ENCODE measurements at places on chromosomes 1 and 21.

- peak; percentile 31 for DNase-seq
Observed at GRCh38 chr1:210330279-210330866, 1.7 kb downstream of the HHAT start.

DNA sequence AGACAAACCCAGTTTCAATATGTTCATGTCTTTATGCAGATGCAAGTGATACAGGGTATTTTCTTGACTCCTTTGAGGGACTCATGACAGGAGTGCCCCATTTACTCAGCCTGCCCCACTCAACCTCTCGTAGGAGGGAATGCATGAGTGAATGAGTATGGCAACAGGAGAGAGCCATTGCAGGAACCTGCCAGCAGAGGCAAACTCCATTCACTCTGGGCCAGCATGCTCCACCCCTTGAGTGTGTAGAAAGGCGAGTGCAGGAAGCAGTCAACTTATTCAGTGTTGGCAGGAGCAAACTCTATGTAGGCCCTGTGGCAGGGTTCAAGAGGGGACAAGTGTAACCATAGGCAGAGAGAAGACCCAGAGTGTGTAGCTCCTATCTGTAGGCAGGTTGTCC is 1526.3 kb downstream of the PLA2G4A start:
- no peak for DNase-seq

- DNase-seq = no peak
Observed at GRCh38 chr1:224213438-224214119, 30.5 kb downstream of the DEGS1 start.

- DNase-seq = no peak
Observed at GRCh38 chr1:212077028-212077427, 41.5 kb downstream of the DTL start.

DNA sequence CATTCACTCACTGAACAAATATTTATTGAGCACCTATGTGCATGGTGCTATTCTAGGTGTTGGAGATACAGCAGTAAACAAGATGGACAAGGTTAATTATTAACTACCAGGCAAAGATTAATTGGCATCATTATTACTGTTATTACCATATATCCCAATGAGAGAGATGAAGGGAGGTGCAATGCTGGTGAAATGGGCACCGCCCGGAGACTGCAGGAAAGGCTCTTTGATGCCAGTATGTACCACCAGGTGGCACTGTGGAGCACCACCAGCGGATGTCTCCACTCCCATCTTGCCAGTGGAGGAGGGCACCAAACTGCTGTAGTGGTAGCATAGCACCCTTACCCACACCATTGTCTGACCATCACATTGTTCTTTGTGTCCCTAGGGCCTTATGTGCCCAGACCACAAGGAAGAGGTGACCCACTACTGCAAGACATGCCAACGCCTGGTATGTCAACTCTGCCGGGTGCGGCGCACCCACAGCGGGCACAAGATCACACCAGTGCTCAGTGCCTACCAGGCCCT is 3.0 kb downstream of the TRIM46 start:
- peak; percentile 66 for DNase-seq

DNA sequence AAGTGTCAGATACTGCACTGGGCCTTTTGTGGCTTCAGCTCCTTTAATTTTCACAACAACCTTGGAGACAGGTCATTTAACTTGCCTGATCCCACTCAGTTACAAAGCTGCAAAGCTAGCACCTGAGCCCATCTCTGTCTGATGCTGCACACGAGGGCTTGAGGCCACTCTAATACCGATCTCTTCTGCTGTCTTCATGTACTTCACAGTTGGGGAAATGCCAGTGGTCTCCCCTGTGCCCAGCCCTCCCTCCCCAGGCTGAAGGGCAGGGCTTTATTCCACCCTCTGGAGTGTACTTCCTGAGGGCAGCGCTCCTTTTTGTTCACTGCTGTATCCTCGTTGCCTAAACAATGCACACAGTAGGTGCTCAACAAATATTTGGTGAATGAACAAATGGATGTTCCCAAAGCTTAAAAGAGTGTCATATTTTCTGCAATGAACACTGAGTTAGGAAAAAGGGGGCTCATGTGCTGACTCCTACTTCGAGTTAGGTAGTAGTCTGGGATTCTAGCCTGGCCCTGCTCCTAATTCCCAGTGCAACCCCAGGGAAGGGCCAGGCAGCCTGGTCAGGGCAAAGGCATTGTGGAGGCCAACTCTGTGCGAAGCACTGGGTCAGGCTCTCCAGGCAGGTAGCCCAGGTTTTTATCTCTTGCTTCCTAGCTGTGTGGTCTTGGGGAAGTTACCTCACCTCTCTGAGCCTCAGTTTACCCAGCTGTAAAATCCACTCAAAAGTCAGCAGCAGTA is 1.1 kb downstream of the TMCO4 start:
- DNase-seq = no peak

- DNase-seq = no peak
Observed at GRCh38 chr1:245067257-245067656, 87.5 kb upstream of the KIF26B start.

DNA sequence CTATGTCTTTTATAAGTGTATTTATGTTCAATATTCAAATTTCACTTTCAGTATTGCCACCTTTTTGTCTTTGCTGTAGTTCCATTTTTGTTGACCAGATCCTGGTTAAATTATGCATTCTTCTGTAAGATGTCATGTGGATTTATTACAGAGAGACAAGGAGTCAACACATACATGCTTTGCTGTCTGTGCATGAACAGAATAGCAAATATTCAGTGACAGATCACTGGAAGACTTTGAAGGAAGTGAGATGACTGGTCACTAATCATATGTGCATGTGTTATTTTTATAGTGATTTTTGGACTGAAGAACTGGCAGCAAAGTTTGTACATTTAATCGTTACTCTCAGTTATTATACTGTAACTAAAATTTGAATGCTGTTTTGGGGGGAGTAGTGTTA is 117.2 kb downstream of the PLPPR5 start:
- DNase-seq = no peak

GRCh38 chr1:2443277-2444137 is 31.1 kb upstream of the PEX10 start:
- DNase-seq = no peak

- DNase-seq = no peak
Observed at GRCh38 chr1:183533617-183534174, 56.6 kb downstream of the NCF2 start.

DNA sequence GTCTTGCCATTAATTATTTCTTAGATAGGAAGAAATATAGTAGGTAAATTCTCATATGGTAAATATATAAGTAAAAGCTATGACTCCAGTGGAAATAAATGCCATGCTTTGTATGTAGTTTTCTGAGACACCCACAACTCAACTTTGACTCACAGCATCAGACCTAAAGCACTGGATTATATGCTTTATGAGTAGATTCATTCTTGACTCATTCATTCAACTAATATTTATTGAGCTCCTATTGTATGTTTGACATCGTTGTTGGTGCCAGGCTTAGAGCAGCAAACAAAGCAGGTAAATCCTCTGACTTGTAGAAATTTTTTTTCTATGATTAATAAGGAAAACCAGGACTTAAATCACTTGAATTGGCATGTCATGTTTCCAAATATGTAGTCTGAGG is 211.4 kb downstream of the PTPRC start:
- no peak for DNase-seq

GRCh38 chr1:167083871-167084270 is 6.3 kb downstream of the GPA33 start:
- DNase-seq = no peak

DNA sequence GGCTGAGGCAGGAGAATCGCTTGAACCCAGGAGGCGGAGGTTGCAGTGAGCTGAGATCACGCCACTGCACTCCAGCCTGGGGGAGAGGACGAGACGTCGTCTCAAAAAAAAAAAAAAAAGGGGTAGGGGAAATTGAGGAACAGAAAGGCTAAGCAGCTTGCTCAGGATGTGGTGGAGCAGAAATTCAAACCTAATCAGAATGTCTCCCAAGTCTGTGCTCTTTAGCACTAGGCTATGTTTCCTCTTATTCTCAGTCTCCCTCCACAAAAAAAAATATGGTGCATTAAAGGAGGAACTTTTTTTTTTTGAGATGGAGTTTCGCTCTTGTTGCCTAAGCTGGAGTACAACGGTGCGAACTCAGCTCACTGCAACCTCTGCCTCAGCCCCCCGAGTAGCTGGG is 114.2 kb downstream of the SLC16A1 start:
- DNase-seq = no peak

DNA sequence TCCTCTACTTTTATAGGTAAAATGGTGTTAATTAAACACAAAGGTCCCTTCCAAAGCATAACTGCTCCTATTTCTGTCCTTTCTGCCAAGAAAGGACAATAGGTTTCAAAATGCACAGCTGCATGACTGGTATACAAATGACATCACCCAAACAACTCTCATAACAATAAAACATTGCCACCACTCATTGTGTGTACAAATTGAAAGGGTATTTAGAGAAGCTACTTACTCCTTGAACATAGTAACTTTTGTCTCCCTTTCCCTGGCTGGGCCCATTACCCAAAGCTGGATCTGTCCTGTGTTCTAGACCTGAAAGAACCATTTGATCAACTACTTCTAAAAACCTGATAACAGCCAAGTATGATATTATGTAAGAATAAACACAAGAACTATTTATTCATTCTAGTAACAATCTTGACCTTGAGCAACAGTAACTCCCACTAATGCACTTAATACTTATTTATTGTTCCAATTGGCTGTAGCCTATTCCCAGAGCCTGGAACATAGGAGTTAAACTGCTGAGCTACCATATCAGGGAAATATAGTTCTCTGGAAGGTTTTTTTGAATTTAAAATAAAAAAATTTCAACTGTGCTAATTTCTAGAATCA is 38.2 kb downstream of the TTLL7 start:
- DNase-seq = no peak

GRCh38 chr21:35810431-35810970 is 249.8 kb downstream of the SETD4 start:
- no peak for DNase-seq

DNA sequence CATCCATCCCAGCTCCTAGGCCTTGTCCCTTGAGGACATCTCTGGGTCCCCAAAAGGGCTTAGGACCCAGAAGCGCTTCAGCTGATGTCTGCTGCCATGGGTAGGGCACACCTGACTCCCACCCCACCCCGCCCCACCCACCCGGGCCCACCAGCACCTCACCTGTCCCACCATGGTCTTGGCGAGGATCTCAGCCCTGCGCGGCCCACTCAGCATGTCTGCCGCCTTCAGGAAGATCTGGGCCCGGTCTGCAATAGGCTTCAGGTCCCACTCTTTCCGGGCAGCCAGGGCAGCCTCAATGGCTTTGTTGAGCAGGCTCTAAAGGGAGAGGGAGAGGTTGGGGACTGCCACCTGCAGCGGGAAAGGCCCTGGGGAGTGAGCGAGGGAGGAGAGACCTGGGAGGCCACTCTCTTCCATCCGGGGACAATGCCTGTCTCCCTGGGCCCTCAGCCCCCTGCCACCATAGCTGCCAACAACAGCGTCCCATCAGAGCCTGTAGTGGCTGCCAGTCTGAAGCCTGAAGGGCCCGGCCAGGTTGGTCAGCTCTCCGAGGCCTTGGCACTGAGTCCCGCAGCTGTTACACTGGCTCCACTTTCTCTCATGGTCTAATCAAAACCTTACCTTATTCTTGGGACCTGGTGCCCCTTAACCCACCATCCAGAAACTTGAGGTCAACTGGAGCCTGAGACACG is 16.9 kb downstream of the ALDH4A1 start:
- DNase-seq = no peak

DNA sequence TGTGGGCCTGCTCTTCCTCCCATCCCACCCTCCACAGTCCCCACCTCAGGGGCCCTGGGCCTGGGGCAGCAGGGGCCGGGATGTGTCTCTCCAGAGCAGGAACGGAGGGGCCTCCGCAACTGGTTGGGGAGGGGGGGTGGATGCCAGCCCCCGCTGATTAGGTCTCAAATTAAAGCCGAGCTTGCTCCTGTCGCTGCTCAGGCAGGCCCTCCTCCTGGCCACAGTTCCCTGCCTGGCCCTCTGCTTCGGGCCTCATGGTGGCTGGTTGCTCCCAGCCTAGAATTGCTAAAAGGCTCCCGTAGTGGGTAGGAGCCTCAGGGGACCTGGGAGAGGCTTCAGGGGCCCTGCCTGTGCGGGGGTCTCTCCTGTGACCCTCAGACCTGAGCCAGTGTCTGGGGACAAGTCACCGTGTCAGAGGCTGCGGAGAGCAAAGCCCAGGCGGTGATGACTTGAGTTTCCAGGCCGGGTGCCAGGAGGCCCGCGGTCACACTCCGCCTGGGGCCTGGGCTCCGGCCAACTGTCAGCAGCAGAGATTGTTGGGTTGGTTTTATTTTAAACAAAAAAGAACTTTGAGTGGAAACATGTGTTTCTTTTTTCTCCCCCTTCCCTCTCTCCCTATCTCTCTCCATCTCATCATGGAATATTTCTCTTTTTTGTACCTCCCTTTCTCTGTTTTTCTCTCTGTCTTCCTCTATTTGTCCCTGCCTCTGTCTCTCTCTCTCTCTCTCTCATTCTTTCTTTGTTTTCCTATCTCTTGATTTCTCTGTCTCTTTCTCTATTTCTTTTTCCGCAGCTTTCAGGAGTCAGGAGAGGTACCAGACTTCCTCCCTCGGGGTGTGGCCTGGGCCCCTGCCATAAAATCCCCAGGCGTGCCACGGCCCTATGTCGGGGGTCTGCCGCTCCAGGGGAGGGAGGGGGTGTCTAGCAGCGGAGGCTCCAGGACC is 20.0 kb upstream of the EPHA2 start:
- DNase-seq = no peak

DNA sequence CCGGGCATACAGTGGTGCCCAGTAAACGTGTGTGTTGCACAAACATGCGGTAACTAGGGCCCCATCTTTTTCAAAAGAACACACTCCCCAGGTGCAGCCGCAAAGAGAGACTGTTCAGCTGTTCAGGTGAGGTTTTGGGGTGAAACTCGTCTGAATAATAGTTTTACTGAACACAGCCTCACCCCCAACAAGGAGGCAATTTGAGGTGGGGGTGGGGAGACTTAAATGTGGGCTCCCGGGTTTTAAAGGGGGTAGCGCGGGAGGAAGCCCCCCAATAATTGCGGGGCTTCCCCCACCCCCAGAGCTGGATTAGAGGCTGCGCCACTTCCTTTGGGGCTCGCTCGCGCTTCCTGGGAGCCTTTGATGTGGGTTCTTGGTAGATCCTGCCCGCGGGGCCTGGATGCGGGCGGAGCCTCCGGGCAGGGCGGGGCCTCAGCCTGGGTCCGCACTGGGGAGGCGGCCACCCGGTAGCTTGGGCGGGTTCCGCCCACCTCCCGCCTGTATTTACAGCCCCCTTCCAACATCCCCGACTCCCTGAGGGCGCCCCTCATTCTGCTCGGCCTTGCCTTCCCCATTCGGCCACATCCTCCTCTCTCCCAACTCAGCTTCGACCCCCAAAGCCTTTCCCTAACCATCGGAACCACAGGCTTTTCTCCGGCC is 6.4 kb upstream of the EPHA2 start:
- DNase-seq = no peak

DNA sequence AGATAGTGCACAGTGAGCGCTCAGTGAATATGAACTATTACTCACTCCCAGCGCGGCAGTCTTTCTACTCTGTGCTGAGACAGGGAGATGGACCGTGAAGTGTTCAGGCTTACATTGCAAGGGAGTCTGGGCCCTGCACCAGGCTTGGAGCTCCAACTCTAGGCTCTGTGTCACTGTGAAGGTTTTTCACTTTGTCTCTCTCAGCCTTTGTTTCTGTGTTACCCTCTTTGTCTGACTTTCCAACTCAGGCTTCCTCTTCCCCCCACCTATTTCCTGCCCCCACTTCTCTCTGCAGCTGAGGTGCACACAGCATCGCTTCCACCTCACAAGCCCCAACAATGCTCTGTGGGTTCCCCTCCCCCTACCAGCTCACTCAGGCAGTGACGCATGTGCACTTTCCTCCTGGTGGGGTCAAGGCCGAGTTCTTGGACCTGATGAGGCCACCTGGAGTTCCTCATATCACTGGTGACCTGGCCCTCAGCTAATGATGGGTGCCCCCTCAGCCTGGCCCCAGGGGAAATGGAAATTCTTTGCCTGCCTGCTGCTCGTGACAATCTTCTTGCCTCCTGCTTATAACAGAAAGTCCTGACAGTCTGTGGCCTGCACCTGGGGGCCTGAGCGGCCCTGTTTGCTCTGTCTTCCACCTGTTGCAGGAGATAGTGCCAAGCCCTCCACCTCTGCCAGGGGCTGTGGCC is 1.1 kb upstream of the LCK start:
- DNase-seq = no peak
